ENCODE measurements at places on chromosomes 1 and 21.

GRCh38 chr1:183487674-183488442 is 15.6 kb downstream of the SMG7 start:
- DNase-seq, result no peak

DNA sequence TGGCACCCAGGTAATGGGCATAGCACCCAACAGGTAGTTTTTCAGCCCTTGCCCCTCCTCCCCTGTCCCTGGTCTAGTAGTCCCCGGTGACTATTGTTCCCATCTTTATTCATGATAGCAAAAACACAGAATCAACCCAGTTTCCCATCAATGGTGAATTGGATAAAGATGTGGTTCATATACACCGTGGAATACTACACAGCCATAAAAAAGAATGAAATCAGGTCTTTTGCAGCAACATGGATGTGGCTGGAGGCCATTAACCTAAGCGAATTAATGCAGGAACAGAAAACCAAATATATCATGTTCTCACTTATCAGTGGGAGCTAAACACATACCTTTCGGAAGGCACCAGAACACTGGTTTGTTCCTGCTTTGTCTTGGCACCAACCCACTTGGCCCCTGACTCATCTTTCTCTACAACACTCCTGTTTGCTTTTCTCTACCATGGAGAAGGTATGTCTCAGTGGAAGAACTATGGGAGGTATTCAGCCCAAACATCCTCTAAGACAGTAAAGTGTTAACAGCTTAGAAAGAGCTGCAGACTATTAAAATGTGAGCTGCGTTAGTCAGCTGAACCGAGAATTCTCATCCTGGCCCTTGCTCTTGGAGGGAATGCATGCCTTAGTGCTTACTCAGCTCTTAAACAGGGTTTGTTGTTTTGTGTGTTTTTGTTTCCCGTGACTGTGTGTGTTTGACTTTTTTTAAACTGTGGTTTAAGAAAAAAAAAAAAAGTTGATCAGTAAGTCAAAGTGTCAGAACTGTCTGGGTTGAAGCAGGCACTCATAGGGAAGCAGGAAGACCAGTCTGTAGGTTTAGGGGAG is 203.0 kb downstream of the TOMM20 start:
- no peak for DNase-seq

- no peak for DNase-seq
Observed at GRCh38 chr1:21278860-21279845, 11.1 kb downstream of the ECE1 start.

GRCh38 chr1:158527190-158527815 is 26.9 kb downstream of the OR6Y1 start:
- DNase-seq, result peak; percentile 22

- no peak for DNase-seq
Observed at GRCh38 chr21:26925636-26926035, 41.3 kb downstream of the ADAMTS5 start.

- no peak for DNase-seq
Observed at GRCh38 chr1:181386340-181386739, 97.0 kb upstream of the CACNA1E start.

DNA sequence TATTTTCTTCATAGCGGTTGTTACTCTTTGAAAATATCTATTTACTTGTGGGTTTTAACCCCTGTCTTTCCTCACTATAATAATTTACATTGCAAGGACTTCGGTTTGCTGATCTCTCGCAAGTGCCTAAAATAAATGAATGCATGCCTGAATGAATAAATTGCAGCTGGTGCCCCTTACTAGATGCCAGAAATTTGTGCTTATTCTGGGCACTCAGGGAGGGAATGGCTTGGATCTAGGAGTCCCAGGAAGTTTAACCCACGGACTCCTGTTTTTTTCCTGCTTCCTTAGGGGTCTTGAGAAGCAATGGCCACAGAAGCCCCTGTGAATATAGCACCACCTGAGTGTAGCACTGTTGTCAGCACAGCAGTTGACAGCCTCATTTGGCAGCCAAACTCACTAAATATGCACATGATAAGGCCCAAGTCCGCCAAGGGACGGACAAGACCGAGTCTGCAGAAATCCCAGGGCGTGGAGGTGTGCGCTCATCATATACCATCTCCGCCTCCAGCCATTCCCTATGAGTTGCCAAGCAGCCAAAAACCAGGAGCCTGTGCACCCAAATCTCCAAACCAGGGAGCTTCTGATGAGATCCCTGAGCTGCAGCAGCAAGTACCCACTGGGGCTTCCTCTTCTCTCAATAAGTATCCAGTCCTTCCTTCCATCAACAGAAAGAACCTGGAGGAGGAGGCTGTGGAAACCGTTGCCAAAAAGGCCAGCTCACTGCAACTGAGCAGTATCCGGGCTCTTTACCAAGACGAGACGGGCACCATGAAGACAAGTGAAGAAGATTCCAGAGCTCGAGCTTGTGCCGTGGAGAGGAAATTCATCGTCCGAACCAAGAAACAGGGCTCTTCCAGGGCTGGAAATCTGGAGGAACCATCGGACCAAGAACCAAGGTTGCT is 4.2 kb upstream of the PLA2G2C start:
- no peak for DNase-seq

DNA sequence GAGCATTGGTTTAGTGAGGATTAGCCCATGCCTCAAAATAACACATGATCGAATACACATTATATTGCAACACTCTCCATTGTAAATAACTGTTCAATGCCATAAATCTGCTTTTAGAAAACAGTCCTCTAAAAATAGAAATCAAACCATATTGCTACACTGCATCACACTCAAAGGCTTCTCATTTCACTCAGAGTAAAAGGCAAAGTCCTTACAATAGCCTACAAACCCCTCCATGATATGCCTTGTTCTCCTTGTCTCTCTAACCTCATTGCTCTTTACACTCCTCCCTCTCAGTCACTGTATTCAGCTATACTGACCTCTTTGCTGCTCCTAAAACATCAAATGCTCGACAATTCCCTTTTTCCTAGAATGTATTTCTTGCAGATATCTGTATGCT is 64.2 kb downstream of the CYYR1 start:
- no peak for DNase-seq

DNA sequence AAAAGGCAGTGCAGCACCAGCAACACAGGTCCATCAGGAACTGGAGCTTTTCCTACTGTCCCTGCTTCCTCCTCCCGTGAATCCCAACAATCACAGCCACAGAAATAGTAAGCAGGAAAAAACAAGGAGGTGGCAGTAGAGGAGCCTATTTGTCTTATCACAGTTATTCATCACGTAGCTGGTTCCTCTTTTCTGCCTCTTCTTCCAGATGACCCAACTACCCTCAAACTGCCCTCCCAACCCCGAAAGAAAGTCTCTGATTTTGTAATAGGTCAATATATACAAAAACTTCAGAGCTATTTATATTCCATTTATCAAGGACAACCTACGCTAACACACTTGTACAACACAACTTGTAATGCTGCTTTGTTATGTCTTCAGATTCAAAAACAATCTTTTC is 21.4 kb downstream of the GNB1 start:
- DNase-seq, result no peak

- no peak for DNase-seq
Observed at GRCh38 chr1:42941640-42942330, 16.9 kb downstream of the SLC2A1 start.

DNA sequence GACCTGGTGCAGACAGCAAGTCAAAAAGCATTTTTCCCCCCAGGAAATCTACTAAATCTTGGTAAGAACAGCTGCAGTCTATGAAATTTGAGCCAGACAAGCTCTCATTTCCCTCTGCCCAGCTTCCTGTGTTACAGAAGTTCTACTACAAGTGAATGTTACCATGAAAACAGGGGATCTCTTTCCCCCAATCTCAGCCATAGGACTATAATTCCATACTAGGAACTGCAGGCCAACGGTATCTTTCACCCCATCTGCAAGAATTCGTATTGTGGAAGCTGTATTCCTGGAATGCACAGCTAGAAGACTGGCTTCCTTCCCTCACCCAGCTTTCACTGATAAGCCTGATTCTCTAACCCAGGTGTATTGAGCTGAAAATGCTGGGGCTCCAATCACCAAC is 1655.4 kb downstream of the BRINP3 start:
- DNase-seq, result no peak

DNA sequence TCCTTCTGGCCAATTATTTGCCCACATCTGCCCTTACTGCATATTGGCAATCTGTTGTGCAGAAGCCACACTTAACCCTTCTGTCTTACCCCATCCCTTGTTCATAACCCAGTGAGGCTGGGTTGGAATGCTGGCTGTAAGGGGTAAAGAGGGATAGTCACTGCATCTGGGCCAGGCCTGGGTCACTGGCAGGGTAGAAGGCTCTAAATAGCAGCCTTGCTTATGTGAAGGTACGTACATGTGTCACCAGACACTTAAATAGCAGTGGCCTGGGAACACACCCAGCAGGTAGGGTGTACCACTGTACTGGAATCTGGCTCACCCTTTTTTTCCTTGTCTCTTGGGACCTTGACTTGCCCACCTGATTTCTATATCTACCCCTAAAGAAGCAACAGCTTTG is 9.9 kb upstream of the TARS2 start:
- no peak for DNase-seq

- DNase-seq, result no peak
Observed at GRCh38 chr1:47765236-47765635, 231.9 kb downstream of the TRABD2B start.

- DNase-seq, result no peak
Observed at GRCh38 chr1:204960306-204961125, 82.5 kb upstream of the CNTN2 start.

DNA sequence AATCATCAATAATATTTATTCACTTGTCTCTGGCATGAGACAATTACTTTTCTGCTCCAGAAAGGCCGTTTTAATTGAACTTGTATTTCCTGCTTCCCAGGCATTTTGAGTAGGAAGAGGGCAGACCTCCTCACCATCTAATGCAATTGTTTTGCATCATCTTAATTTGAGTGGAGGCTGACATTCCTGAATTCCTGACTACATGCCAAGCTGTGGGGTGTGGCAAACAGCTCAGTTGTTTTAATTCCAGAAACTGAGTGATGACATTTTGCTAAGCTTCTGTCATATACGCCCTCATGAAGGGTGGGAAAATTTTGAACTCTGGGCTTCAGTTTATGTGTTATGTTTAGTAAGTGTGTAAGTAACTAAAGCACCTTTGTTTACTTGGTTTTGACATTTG is 125.4 kb upstream of the USP25 start:
- DNase-seq, result no peak

All from NCI-H1092 (cell line).